ENCODE measurements at places on chromosomes 2 and 18.

- no peak for DNase-seq
These were observed 156.3 kb upstream of the SLC1A4 start for GRCh38 chr2:64832936-64833335.

- DNase-seq, result no peak
These were observed 12.6 kb downstream of the CAPN10 start for GRCh38 chr2:240599141-240599583.

DNA sequence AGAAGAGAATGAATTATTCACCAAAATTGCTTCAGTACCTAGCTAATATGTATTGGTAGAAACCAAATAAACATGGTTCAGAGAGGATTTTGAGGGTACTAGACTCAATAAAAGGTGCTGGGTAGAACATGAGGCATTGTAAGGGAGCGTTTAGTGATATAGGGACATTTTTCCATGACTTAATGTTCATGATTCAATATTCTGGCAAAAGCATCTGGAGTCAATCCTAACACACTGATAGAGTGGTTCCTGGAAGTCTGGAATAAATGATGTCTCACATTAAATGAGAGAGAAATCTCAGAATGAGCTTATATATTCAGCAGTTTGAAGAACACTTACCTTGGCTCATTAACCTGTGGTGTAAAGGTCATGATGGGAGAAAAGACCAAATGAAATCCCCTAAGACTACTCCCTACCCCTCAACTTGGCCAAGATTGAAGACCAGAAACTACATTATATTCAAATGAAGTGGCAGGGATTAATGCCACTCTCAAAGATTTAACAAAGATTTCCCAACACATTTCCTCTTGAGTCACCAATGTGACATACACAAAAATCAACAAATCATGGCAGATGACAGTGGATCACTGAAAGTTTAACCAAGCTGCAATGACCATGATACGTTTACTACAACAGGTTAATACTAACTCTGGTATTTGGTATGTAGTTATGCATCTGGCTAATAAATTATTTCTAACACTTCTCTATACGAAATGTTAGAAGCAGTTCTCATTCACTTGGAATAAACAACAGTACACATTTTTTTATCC lies 309.5 kb downstream of the SATB2 start:
- no peak for DNase-seq

DNA sequence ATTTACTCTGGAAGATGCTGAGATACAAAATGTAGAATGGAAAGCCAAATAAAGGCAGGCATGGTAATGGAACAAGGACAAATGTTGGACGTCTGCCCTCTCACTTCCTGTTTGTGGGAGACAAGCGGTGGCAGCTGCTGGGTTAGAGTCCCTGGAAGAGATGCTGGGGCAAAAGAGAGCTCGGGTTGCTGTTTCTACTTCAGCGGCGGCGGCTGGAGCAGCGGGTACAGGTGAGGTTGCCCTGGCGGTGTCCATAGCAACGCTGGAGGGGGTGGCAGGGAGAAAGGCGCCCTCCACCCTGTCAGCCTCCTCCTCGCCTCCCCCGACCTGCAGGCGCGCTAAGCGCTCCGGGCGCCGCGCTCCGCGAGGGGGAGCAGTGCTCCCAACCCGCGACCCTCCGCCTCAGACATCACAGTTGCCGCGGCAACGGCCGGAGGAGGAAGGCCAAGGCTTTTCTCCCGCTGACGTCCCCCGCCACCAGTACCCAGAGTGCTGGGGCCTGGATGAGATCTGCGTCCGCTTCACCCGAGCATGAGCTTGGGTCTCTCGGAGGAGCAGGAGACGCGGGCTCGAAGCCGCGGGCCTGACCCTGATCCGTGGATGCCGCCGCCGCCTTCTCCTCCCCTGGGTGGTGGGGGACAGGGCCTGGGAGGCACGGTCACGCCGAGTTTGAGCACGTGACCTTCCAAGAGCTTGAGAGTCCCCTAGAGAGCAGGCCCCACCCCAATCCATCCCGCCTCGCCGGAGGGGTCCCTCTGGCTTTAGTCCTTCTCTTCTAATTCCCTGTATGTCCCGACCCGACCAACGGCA lies 65.6 kb downstream of the NOL4 start:
- DNase-seq, result no peak

DNA sequence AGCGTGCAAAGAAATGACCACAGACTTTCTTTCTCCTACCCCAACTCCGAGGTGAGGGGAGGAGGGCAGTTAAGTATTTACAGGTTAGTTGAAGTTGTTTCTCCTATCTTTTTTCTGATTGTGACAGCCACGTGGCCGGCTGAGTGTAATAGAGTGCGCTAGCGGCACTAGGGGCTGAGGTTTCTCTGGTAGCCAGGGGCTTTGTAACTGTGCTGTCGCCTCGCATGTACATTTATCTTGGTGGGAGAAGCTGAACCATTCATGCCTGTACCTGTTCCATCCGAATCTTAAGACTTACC lies 214.1 kb upstream of the STON1 start:
- DNase-seq, result no peak

DNA sequence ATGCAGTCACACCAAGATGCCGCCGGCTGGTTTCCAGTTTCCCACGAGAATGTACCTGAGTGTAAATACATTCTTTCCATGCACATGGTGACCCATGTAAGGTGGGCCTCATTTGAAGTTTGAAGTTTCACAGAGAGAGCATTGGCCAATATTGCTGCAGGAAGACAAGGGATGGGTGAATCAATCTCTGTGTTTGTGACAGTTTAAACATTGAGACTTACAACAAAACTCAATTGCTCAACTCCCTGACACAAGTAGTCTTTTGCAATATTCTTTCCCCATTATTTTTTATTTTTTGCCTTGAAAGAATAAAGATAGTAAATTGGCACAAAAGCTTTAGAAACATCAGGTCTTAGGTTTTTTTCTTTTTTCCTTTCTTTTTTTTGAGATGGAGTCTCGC lies 5.1 kb downstream of the SERPINB2 start:
- DNase-seq, result no peak
